ENCODE measurements at places on chromosomes 2 and 18.

DNA sequence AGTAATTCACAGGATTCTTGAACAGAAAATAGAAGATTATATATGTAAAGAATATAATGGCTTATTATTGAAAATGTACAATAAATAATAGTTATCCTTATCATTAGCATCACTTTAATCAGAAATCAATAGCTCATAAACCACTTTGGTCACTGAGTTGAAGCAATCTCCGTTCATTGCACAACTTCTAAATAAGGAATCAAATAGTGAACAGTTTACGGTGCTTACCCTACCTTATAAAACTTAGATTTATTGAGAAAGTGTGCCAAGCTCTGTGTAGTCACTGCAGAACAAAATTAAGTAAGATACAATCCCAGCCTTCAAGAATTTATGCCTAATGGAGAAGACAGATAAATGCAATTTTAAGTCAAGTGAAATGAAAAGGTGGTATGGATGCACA is 6.7 kb downstream of the VSNL1 start:
- no peak for DNase-seq

DNA sequence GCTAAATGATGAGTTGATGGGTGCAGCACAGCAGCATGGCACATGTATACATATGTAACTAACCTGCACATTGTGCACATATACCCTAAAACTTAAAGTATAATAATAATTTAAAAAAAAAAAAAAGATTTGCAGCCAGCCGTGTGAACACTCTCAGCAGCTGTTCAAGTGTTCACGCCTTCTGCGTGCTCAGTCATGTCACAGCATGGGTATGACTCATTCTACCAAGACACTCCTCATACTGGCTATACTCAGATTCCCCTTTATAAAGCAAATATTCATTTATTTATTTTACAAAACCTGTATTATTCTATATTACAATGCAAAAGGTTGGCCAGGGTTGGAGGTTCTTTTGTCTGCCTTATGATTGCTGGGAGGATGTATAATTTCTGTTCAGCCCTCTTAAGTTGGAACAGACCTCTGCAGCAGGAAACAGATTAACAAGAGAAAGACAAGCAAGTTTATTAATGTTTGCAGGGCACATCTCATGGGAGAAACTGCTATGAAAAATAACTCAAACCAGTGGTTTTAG is 1230.6 kb upstream of the CHAC2 start:
- no peak for DNase-seq

DNA sequence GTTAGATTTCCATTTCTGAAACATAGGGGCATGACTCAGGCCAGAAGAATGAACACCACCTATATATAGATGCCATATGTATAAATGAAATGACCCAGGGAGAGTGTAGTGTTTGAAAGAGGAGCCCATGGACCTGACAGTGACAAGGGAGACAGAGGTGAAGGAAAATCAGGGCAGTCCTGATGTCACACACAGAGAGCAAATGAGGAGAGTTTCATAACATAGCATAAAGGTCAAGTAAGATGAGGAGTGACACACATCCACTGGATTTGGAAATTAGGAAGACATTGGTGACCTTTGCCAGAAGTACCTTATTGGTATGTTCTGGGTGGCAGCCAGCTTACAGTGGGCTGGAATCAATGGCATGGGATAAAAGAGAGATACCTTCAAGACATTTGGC is 276.7 kb downstream of the ZNF385B start:
- no peak for DNase-seq

GRCh38 chr2:48127612-48128191 is 221.4 kb upstream of the FBXO11 start:
- no peak for DNase-seq

GRCh38 chr2:117126656-117127055 is 687.8 kb upstream of the DDX18 start:
- DNase-seq, result no peak

GRCh38 chr2:60875520-60875919 is 5.9 kb upstream of the REL start:
- DNase-seq, result no peak

- no peak for DNase-seq
Measured at GRCh38 chr2:154713675-154714074, 15.2 kb downstream of the KCNJ3 start.

DNA sequence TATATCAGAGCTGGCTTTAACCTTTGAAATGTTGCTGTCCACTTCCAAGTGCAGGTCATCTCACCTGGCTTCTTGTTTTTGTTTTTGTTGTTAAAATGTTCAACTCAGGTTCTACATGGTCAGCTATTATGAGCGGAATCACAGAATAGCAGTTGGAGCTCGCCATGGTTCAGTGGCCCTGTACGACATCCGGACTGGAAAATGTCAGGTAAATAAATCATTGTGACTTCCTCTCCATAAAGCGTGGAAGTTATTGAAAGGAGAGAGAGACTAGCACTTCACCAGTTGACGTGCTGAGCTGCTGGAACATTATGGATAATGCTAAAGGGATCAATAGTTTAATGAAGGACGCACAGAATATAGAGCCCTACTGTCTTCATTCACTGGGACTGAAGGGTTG is 184.6 kb upstream of the BOD1L2 start:
- DNase-seq, result peak; percentile 40

- no peak for DNase-seq
Measured at GRCh38 chr2:85183479-85183878, 50.3 kb downstream of the TCF7L1 start.

- DNase-seq, result no peak
Measured at GRCh38 chr2:21234464-21235120, 110.8 kb downstream of the TDRD15 start.

- no peak for DNase-seq
Measured at GRCh38 chr18:65735155-65735554, 15.7 kb upstream of the CDH7 start.

- DNase-seq, result no peak
Measured at GRCh38 chr2:172927641-172928357, 147.8 kb upstream of the MAP3K20 start.

DNA sequence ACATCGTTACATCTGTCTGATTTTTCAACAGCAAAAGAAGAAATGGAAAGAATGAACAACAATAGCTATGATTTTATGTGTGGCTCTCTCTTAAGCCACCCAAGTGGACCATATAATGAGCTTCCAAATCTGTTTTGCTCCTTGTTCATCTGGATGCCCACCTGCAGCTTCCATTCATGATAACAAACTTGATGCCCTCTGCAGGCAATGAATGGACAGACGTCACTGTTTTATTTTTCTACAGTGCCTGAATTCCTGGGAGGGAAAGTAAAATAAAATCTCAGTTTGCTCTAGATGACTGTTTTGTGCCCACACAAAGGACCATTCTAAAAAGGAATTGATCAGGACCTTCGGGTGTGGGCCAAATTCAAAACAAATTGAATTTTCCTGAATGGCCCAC is 5.0 kb downstream of the MREG start:
- DNase-seq, result no peak

DNA sequence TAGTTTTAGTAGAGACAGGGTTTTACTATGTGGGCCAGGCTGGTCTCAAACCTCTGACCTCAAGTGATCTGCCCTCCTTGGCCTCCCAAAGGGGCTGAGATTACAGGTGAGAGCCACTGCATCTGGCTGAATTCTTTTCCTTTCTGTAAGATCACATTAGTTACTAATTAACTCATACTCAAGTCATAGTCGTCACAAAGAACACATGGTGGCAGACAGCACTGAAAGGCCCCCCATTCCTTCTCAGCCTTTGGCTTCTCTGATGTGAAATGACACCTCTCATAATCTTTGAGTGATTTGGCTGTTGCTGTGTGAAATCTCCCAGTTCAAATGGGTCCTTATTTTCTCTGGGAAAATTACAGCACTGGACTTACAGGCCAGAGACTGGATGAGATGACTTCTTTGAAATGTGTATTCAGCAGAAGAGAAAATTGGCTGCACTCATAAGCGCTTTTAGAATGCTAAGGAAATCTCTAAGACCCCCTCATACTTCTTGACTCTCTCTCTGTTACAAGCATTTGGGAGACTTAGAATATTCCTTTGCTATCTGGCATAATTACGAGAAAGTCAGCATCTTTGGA is 764.8 kb downstream of the RNF144A start:
- no peak for DNase-seq

- no peak for DNase-seq
Measured at GRCh38 chr2:178391701-178392100, 59.3 kb downstream of the PRKRA start.

- no peak for DNase-seq
Measured at GRCh38 chr2:44134848-44135247, 33.8 kb upstream of the PPM1B start.

DNA sequence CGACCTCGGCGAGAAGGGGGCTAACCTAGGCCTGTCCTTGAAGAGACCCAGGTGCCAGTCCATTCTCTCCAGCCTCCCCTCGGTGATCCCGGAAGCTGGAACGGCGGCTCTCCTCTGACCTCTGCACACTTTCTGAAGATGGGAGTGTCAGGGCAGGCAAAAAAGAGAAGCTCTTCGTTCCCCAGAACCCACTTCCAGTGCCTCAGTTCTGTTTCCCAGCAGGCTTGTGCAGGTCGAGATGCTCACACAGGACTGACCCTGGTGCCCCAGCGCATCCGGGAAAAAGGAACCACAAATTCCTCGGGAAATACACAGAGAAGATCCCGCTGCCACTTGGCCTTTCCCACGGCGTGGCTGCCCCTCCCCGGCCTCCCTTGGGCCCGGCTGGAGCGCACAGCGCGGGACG is 681 bp upstream of the PTPN18 start:
- no peak for DNase-seq

DNA sequence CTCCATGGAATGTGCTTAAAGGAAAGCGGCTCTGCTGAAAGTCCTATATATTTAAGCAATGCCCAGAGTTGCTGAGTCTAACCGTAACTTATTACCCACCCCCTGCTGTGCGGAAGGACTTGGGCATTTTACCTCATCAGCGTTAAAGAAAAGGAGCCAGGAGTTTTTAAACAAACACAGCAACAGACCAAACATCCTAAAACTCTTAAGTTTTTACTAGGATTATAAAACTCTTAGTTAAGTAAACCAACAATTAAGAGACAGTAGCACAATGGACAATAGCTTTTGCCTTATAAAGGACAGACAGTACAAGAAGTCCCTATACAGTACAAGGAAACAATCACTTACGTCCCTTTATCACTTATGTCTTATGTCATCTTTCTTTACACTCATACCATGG is 90.2 kb downstream of the ZNF521 start:
- DNase-seq, result no peak

DNA sequence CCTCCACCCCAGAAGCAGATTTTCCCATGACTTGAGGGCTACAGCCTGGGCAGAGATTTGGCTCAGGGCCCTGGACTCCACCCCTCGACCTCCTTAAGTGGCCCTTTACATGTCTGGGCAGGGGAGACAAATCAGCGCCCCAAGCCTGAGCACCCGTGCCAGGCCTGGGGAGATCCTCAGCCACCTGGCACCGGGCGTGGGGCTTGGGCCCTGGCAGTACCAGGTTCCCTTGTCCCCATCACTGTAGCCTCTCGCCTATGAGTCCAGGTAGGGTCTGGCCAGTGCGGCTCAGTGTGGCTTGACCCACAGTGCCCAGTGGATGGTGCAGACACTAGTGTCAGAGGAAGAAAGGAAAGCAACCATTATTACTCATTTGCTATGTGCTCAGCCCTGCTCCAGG is 22.0 kb upstream of the DNMT3A start:
- DNase-seq, result no peak

- no peak for DNase-seq
Measured at GRCh38 chr18:67400502-67401117, 115.9 kb downstream of the DSEL start.

- no peak for DNase-seq
Measured at GRCh38 chr2:215466097-215466909, 30.4 kb upstream of the FN1 start.

GRCh38 chr2:197205585-197206215 is 104.9 kb downstream of the ANKRD44 start:
- no peak for DNase-seq

- no peak for DNase-seq
Measured at GRCh38 chr18:36465970-36466369, 168.5 kb downstream of the FHOD3 start.

- no peak for DNase-seq
Measured at GRCh38 chr2:23631389-23631788, 246.4 kb downstream of the KLHL29 start.

- DNase-seq, result no peak
Measured at GRCh38 chr18:44678725-44679055, 2.0 kb upstream of the SETBP1 start.

DNA sequence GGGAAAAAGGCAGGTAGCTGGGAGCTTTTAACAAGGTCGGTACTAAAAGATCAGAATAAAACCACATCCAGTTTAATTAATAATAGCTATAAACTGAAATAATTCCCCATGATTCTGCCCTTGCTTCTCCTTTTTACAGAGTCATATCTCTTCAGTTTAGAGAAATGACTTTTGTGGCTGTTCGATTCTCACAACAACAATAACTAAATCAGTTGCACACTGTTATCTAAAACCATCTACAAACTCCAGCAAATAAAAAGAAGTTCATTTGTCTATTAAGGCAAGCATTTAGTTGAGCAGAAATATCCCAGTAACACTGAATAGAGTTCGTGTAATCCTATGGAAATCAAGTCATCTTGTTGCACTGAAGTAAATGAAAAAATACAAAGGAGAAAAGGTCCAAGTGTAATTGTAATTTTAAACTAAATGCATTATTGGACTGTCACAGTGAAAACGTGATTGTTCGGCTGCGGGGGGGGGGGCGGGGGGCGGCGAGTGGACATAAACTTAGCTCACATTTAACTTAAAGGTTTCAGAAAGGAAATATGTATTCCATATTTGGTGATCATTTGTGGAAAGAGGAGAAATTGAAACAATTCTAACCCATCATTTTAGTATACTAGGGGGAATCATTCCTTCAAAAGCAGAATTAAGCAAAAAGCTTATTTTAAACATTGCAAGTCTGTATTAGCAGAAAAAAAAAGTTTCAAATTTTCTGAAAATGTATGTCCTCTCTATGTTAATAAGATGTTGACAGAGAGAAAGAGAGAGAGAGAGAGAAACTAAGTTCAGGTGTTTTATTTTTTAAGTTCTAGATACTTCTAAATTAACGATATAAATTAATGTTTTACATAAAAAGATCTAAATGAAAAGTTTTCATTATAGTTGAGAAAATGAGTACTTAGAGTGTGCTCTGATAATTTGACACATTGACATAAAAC is 144.5 kb downstream of the MEIS1 start:
- DNase-seq, result no peak

- no peak for DNase-seq
Measured at GRCh38 chr2:237964578-237965404, 2.0 kb upstream of the UBE2F start.

DNA sequence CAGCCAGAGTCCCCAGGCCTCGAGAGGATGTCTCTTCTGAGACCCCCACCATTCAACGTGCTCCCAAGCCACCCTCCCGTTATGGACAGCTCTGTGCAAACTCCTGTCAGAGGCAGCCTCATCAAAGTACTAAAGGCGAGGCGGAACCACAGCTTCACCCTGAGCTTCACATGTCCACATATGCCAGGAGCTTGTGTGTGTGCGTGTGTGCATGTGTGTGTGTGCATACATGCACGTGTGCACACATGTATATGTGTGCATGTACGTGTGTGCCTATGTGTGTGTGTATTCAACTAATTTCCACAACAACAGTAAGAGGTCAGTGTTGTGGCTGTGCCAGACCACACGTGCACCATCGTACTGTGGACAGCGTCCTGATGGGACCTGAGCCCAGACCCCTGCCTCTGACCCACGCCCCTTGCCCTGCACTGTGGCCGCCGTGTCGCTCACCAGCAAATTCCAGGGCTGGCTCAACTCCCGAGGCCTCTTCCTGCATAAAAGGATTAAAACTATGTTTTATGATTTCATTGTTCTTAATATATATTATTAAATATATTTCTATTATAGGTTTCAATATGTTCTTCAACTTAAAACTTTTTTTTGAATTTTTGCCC is 444.8 kb downstream of the EIPR1 start:
- no peak for DNase-seq
